ENCODE measurements at places on chromosomes 1 and 21.

- no peak for DNase-seq
Measured at GRCh38 chr1:67609577-67610341, 75.2 kb upstream of the GADD45A start.

GRCh38 chr1:246058466-246058865 is 448.6 kb downstream of the SMYD3 start:
- DNase-seq: no peak

DNA sequence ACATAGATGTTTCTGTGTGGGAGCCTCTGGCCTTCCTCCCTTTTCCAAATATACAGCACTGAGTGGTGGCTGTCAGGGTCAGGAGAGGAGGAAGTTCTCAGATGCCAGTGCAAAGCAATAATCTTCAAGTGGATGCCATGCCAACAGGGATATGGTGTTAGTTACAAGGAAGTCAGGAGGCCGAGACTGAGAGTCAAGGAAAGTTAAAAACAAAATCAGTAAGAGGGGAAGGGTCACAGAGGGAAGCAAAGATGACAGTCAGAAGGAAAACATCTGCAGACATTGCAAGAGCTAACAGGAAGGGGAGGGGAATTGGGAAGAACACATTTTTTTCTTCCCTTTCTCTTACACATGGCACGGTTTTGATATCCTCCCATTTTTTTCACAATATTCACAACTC is 691.4 kb downstream of the ADGRL2 start:
- no peak for DNase-seq

DNA sequence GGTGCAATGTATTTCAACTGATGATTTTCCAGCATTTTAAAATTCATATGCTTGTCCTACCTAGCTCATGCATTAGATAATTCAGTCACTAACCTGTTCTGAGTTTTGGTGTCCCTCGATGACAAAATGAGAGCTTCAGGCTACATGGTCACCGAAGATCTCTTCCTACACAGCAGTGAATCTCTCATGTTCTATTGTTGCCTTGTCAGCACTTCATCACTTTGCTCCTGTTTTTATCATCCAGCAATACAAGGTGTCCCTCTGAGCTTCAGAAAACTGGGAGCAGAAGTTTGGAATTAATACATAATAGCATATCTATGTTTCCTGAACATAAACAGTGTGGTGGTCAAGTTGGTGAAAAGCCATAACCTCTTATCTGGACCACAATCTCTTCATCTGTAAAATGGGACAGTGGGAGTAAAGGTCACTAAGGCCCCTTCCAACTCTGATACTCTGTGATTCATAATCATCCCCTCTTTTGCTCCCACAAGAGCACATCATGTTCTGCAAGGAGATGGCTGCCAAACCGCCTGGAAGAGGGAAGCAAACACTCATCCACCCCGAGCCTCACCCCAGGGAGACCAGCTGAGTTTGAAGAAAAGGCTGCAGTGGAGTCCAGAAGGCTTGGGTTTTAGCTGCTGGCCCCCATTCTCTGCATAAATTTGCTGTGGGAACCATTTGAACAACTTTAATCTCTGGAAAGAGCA is 137.9 kb upstream of the F3 start:
- DNase-seq: no peak

All from activated T-helper 1 cell treated with anti-CD3 and anti-CD28 coated beads, Interleukin-2, amount 50 U/mL, for 16 hours (primary cell).